ENCODE measurements at places on chromosomes 7 and 10. TPM values are rescaled to one million over a fixed set of nuclear protein-coding genes. Genes with fewer than 3 reads are reported as not detected.

DNA sequence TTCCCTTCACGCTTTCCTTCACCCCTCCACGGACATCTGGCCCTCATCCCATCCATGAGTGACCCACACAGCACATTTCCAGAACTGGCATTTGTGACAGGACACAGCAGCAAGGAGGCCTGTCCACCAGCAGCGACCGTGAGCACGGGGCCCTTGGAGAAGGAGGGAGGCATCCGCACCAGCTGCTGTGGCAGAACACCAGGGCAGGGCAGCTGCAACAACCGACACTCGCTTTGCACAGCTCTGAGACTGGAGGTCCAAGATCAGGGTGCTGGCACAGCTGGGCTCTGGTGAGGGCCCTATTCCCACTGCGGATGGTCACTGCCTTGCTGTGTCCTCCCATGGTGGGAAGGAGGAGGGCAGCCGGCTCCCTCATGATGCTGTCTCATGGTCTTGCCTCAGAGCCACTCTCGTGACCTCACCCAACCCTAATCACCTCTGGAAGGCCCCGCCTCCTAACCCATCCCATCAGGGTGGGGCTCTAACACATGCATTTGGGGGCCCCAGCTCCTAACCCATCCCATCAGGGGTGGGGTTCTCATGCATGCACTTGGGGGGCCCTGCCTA lies 36.7 kb downstream of the PTPRN2 start:
- DNase-seq: peak; percentile 55
- no peak overlapping the region for H3K27ac ChIP-seq
- H3K4me1 ChIP-seq: no peaks in the 10 kb centered on the region
- H3K36me3 ChIP-seq: no peaks in the 10 kb centered on the region
- H3K4me3 ChIP-seq: no peak overlapping the region

The MEOX2 gene
- 14.4 TPM for total RNA-seq

- no peaks in the 10 kb centered on the region for H3K27me3 ChIP-seq
- no peak overlapping the region for H3K27ac ChIP-seq
- no peak overlapping the region for H3K4me3 ChIP-seq
- no peaks in the 10 kb centered on the region for H3K4me1 ChIP-seq
These were observed 61.5 kb upstream of the NANOS1 start for GRCh38 chr10:118968060-118968459.

DNA sequence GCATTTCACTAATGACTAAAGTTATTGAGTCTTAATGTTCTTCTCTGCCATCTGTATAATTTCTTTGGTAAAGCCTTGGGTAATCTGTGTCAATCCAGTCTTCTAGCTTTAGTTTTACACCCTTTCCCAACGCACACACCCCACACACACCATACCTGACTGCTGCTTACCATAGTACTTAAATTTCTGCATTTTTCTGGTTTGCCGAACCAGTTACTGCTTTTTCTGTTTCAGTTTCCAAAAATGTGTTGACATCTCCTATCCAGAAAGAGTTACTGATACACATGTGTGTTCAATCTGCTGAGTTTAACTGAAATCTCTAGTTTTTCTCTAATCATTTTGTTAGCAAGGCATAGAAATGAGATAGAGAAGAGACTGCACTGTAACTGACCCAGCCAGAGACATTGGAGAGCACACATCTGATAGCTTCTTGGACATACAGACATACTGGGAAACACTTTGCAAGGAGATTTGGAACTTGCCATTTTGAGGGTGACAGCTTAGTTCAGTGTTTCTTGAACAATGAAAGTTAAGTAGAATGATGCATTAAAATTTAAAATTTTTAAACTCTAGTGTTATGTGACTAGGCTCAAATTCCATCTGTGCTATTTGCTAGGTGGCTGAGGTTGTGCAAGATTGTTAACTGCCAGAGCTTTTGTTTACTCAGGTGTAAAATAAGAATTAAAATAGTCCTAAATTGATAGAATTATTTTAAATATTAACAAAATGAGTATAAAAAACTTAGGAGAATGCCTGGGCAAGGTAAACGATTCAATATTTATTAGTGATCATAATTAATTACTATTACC lies 807.6 kb downstream of the DNAJB9 start:
- no peak for DNase-seq
- no peaks in the 10 kb centered on the region for H3K27me3 ChIP-seq
- no peak overlapping the region for H3K4me3 ChIP-seq

GRCh38 chr7:20030417-20030816 lies 186.8 kb downstream of the MACC1 start:
- no peak overlapping the region for H3K27ac ChIP-seq
- no peak overlapping the region for H3K4me3 ChIP-seq
- DNase-seq: no peak
- H3K36me3 ChIP-seq: no peaks in the 10 kb centered on the region
- no peaks in the 10 kb centered on the region for H3K27me3 ChIP-seq

GRCh38 chr10:63256009-63256773 lies 123.1 kb downstream of the NRBF2 start:
- peaks cover 2% of the 10 kb centered on the region for H3K4me1 ChIP-seq
- H3K36me3 ChIP-seq: no peaks in the 10 kb centered on the region
- no peak for DNase-seq

The IFT22 gene
- total RNA-seq: 16.5 TPM

The TMEM178B gene
- 0.42 TPM for total RNA-seq

- no peaks in the 10 kb centered on the region for H3K27me3 ChIP-seq
- no peak for DNase-seq
- no peak overlapping the region for H3K4me3 ChIP-seq
These were observed 61.7 kb downstream of the DOCK4 start for GRCh38 chr7:112144284-112145059.

DNA sequence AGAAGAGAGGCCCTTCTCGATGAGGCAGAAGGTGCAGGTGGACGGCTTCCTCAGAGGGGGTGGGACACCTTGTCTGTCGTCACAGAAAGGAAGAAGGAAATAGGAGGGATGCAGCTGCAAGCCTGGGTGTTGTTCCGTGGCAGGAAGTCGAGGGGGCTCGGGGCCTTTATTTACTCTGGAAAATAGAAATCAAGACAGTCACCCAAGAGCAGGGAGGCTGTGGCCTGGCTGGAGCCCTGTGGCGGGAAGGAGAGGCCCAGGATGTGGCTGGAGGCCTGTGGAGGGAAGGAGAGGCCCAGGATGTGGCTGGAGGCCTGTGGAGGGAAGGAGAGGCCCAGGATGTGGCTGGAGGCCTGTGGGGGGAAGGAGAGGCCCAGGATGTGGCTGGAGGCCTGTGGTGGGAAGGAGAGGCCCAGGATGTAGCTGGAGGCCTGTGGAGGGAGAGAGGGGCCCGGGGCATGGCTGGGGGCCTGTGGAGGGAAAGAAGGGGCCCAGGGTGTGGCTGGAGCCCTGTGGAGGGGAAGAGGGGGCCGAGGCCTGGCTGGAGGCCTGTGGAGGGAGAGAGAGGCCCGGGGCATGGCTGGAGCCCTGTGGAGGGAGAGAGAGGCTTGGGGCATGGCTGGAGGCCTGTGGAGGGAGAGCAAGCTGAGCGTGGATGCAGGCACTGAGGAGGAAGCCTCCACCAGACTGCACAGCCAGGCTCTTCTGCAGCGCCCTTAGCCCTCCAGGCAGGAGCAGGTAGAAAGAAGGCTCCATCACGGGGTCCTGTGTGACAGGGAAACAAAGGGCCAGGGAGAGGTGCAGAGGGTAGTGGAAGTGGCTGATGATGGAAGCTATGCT lies 97.3 kb upstream of the SFMBT2 start:
- H3K36me3 ChIP-seq: no peaks in the 10 kb centered on the region
- H3K27ac ChIP-seq: no peak overlapping the region
- no peak for DNase-seq
- no peaks in the 10 kb centered on the region for H3K4me1 ChIP-seq
- H3K4me3 ChIP-seq: no peak overlapping the region

- no peak overlapping the region for H3K4me3 ChIP-seq
- no peak overlapping the region for H3K27ac ChIP-seq
- H3K36me3 ChIP-seq: peaks cover 2% of the 10 kb centered on the region
- H3K4me1 ChIP-seq: no peaks in the 10 kb centered on the region
These were observed 102.9 kb downstream of the ZNF438 start for GRCh38 chr10:30928742-30929141.
